ENCODE measurements at places on chromosomes 2 and 18.

DNA sequence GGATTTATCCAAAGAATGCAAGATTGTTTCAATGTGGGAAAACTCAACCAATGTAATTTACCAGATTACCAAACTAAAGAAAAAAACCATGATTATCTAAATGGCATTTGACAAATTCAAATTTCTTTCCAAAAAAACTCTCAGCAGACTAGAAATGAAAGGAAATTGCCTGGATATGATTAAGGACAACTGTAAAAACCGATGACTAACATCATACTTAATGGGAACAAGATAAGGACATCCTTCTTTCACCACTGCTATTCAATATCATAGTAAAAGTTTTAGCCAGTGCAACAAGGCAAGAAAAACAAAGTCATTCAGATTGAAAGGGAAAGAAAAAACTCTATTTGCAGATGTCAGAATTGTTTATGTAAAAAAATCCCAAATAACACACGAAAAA, 4.4 kb upstream of the CCDC150 start:
- DNase-seq, result no peak

- no peak for DNase-seq
Observed at GRCh38 chr2:188813857-188814256, 160.3 kb upstream of the COL3A1 start.

- no peak for DNase-seq
Observed at GRCh38 chr18:22841840-22842239, 91.3 kb upstream of the RBBP8 start.

GRCh38 chr2:240600451-240600961, 14.0 kb downstream of the CAPN10 start:
- DNase-seq, result no peak

DNA sequence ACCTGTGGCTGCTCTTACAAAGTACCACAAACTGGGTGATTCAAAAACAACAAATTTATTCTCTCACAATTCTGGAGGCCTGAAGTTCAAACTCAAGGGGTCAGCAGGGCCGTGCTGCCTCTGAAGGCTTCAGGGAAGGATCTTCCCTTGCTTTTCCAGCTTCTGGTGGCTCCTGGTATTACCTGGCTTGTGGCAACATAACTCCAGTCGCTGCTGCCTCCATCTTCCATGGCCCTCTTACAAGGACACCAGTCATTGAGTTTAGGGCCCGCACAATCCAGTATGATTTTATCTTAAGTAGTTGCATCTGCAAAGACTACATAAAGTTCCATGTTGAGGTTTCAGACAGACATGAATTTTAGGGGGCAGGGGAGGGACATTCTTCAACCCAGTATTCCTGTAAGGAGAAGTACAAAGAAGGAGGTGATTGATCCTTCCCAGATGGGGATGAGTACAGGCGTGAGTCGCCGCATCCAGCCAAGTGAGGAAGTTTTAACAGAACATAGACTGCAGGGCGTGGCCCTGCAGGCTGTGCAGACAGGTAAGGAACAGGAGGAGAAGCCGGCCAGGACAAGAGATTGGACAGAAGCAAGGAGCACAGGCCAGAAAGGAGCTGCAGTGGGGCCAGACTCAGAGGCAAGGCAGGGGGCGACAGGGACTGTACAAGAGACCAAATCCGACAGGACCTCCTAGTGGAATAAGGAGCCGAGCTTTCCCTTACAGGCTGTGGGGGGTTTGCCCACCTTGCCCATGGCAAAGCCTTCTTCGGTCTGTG, 44.4 kb upstream of the BZW1 start:
- DNase-seq, result no peak

DNA sequence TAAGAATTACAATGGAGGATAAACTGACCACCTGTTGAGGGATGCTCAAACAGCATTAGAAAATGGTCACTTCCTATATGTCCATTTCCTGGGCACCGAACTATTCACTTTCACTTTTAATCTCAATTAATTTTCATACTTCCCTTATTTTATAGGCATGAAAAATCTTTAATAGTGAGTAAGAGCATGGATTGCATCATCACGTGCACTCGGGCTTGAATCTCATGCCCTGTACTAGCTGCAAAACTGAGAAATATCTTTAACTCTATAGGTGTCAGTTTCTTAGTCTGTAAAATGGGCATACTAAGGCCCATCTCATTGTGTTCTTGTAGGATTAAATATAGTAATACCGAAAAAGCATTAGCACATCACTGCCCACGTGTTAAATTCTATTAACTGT, 183.9 kb upstream of the FIGN start:
- no peak for DNase-seq

DNA sequence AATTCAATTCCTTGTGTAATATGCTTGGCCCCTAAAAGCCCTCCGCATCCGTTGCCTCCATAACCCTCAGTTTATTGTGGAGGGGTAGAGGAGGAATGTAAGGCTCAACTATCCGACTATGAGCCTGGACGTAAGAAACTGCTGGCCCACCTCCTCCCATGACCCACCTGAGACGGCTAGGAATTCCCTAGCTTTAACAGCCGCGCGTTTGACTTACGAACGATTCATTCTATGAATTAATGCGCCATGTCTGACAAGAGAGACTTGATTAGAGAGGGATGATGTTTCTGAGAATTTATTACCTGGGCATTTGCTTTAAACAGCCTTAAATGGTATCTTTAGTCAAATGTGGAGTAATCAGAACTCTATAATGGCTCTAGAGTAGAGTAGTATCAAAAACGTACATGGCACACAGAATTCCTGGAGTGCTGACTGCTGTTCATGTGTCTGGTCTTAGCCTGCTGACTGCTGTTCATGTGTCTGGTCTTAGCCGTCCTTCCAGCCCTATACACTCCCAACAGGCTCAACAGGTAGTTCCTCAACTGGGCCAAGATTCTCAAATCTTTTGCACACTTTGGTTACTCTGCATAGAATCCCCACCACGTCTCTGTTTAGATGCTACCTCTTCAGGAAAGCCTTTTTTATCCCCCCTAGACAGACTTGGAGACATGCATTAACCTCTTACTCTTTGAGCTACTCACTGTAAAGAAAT, 899 bp upstream of the GFPT1 start:
- DNase-seq, result no peak

DNA sequence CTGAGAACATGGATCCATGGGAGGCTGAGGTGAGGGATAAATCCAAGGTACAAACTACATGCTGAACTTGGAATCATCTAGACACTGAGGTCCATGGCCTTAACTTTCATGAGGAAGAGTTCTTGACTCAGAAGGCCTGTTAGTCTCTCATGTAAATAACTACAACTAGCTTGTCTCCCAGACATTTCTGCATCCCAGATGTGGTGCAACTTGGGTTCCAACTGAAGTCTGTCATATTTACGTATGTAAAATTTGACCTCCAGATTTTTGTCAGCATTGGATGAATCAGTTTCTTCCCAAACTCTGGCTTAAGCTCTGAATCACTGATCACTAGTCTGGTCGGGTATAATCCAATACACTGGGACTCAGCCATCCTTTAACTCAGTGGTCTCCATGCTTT, 306.9 kb downstream of the PDE11A start:
- no peak for DNase-seq

- no peak for DNase-seq
Observed at GRCh38 chr2:85266146-85267041, 61.4 kb downstream of the TGOLN2 start.

DNA sequence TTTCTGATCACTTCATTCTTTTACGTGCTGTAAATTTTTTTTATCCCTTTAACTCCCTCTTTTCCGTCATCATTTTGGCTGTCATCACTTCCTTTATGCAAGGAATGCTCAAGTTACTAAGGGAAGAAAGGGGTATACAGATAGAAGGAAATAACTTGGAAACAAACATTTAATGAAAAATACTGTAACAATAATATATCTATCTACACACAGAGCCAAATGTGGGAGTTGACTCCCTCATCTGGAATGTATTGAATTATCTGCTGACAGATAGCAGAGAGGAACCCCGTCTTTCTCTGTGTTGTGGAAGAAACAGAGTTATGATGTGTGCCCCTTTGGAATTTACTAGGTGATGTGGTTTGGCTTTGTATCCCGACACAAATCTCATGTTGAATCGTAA, 182.5 kb upstream of the NXPH2 start:
- no peak for DNase-seq

GRCh38 chr2:15656090-15656489, 64.4 kb downstream of the DDX1 start:
- no peak for DNase-seq

GRCh38 chr18:45664824-45665763, 49.8 kb downstream of the SLC14A2 start:
- peak; percentile 10 for DNase-seq

- DNase-seq, result no peak
Observed at GRCh38 chr18:2680216-2680792, 24.8 kb downstream of the SMCHD1 start.

DNA sequence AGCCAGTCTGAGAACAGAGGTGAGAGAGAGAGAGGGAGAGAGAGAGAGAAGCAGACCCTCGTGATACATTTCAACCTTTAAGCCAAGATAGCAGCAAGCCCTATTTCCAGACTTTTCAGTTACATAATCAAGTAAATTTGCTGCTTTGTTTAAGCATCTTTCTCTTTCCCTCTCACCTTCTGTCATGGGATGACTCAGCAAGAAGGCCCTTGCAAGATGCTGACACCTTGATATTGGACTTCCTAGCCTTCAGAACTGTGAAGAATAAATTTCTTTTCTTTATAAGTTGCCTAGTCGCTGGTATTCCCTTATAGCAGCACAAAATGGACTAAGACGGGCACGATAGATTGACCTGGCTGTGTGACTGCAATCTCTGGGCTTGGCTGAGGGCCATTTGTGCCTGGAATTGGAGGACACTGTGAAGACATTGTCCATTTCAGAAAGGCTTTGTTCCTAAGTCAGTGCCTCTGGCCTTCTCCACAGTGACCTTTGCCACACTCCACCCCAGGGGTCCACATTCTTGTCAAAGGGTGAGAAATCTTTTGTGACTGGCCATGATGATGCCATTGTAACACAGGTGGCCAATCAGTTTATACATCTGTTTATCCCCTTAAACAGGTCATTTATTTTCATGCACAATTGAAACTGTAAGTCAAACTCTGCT, 51.3 kb upstream of the ITSN2 start:
- DNase-seq, result no peak

DNA sequence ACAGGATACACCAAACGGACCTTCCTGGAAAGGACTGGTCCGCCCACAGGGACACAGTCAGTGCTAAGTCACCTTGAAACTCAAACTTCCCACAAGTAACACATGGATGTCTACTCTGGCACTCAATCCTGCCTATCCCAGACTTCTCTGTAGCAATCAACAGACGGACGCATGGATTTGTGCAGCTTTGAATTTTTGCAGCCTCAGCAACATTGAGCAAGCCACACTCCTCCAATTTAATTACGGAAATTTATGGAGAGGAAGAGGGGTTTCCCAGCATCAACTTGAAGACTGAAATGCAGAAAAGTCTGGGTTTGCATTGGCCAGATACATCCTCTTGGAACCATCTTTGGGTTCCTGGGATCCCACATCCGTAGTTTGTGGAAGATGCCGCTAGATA, 26.2 kb downstream of the DNER start:
- no peak for DNase-seq

GRCh38 chr2:118613737-118614136, 233.7 kb downstream of the EN1 start:
- DNase-seq, result no peak

DNA sequence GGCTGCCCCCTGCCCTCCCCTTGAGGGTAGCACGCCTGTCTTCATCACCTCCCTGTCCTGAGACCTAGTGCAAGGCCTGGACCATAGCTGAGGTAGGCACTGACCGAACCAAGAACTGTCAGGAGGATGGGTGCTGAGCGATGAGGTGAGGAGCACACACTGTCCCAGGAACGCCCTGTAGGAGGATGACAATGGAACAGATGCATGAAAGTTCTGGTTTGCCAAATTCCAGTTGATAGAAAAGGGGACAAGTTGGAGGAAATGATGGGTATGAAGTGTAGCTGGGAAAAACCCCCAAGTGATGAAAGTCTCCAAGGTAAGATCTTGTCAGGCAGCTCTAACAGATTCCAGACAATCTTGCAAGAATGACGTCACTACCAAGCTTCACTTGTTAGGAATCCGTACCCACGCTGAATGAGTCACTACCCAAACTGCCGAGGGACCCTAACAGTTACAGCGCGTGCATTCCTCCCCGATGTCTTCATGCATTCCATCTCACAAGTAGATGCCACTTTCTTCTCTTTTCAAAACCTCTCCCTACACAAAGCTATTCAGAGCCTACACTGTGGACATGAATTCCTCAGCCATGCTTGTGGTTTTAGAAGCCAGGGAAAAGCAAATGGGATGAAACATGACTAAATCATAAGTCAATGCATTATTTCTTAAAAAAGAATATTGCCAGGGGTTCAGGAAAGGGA, 27.6 kb downstream of the MRPL33 start:
- no peak for DNase-seq

GRCh38 chr18:35073186-35074105, 32.2 kb downstream of the MAPRE2 start:
- no peak for DNase-seq
